Activated CD4-positive, alpha-beta T cell treated with anti-CD3 and anti-CD28 coated beads, Interleukin-2, Interleukin-6, amounts not matched to agents 100 ng/mL and 50 ng/mL, durations not matched to agents 16 hours and 8 hours (primary cell): ENCODE measurements at places on chromosomes 12 and 14.

DNA sequence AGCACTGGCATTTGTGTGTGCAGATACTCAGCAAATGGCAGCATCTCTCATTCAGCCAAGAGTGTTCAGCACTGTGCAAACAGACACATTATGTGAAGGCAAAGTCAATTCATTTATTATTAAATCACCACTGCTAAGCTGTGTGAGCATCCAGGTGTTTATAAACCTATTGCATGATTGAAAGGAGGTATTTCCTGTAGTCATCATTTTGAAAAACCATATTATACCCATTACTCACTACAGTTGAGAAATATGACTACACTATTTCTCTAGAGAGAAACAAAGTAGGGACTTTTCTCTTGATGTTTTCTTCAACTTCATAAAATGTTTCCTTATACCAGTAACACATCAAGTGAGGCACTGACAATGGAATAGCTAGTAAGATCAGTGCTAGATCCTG, 13.7 kb downstream of the SPX start:
- DNase-seq = peak; percentile 48

GRCh38 chr12:67624355-67624754, 24.2 kb upstream of the DYRK2 start:
- DNase-seq = no peak

DNA sequence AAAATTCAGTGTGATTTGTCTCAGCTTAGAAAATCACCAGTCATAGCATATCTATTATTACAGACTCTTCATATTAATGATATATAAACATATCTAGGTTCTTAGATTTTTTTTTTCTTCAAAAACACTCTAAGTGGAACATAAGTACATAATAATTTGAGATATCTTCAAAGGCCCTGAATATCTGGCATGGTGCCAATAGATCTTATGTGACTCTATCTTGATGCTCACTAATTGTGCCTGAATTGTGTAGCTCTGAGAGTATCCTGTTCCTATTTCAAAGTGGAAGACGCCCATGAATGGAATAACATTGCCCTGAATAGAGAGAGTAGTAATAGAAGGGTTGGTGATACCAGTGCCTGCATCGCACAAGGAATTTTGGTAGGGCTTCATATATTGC, 1312.7 kb upstream of the USP15 start:
- DNase-seq = no peak

DNA sequence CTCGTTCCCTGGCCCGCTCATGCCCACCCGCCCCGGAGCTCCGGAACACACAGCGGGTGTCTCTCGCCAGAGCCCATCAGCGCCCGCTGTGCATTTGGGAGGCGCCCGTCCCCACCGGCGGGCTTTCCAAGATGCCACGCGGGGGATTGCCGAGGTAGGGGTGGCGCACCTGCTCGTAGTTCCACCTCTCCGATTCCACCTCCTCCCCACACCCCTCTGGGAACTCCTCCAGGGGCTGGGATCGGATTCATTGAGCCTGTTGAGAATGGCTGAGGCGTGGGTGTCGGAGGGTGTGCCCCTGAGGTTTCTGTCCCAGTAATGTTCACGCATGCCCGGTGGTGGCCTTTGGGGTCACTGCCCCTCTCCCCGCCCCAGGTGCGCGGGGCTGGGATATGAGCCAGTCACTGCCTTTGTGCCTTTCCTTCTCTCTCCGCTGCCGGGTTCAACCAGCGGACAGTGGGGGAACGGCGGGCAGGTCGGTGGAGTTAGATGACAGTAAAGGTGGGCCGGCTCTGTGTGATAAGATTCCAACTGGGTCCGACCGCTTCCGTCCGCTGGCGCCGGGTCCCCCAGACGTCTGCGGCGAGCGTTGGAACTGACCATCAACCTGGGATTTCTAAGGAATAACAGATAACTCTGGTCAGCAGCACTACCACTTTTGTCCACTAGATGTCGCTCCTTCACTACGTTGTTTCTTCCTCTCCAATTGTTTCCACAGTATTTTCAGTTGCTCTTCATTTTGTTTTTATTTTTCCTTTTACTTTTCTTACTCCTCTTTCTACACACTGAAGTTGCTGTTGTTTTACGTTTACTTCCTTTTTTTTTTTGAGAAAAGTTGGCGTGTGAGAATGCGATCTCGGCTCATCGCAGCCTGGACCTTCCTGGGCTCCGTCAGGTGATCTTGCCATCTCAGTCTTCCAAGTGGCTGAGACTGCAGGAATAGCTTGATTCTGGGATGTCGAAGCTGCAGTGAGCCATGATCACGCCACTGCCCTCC, 178.1 kb upstream of the ALG10B start:
- DNase-seq = peak; percentile 63

DNA sequence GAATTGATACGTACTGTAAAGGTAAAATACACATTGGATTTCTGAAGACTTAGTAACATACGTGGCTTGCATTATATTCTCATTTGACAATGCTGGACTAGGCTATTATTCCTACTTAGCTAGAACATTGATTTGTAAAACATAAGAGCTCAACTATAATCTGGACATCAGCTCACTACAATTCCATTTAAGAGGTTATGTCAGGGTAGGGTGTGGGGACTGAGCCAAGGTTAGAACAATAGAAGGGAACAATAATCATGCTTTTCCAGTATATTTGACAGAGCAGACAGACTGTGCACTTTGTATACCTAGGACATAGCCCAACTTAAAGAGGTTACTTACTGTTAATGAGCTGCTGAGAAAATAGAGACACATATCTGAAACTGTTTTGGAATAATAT, 10.8 kb downstream of the ZCRB1 start:
- DNase-seq = no peak

DNA sequence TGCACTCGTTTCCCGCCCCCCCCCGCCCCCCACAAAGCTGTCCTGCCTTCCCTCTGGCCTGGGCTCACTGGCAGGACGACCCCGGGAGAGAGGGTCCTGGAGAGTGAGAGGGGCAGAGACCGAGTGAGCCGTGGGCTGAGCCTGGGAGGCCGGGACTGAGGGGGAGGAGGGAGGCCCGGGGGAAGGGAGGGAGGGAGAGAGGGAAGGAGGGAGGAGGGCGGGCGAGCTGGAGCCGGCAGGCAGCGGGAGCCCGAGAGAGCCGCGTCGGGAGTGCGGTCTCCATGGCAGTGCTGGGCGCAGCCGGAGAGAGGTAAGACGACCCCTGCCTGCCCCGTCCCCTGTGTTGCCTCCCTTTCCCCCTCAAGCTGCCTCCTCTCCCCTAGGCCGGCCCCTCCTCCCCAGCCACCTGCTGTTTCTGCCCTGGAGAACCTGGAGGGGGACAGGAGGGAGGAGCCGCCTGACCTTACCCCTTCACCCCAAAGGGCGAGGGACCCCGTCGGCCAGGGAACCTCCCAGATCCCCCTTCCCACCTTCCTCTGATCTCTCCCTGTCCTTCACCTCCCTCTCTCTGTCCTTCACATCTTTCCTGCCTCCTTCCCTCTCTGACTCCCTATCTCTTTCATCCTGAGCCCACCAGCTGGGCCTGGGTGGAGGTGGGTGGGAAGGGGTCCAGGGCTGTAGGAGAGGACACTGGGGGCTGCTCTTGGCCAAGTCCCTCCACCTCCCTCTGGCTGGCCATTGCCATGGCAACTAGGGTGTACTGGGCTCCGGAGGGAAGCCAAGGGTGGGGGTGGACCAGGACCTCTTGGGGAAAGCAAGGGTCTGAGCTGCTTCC, at the start of gene GPR162:
Gene GPR162 (plus strand): TSS at position 231 of the 835 bp plus-strand sequence. CDS start 2,078 bp downstream, outside the sequence.
- DNase-seq = no peak

DNA sequence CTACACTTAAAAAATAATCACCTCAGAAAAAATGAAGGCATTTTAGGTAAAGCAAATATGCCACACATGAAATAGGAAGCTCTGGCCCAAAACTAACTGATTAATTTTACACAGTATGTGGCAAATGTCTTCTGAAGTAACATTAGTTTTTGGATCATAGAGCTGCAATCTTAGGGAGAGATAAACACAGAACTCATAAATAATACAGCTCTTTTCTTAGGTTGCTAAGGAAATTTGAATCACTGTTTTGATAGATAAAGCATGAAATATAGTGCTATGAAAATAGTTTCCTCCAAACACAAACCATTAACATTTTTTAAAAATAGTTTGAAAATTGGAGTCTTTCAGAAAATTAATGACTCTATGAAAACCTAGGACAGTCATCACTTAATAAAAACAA, 15.0 kb downstream of the RASSF9 start:
- DNase-seq = no peak
